ENCODE measurements at places on chromosomes 13 and 19.

DNA sequence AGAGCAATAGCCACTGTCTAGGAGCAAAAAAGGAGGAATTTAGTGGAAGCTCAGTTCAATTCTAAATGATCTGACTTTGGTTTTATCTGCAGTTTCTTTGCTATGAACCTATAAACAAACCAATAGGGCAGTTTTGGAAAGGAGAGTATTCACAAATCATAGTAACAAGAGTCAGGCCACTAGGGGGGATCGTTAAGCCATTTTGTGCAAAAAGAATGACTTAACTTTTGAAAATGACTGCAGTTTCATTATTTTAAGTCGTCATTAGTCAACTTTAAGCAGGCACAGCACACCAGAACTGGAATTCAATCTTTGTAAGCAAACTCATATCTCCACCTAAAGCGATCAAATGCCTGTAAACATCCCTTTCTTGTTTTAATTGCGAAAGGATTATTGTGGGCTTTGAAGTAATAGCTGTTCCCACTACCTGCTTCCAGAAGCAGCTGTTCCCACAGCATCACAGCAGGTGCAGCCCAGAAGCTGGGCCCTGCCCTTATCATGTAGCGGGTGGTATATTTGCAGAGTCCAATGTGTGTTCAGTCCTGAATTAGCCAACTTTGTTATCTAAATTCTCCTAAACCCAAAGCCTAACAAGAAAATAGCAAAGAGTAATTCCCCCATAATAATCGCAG is 51.5 kb downstream of the SOX21 start:
- DNase-seq = no peak

GRCh38 chr13:106234636-106235035 is 300.8 kb downstream of the EFNB2 start:
- no peak for DNase-seq

DNA sequence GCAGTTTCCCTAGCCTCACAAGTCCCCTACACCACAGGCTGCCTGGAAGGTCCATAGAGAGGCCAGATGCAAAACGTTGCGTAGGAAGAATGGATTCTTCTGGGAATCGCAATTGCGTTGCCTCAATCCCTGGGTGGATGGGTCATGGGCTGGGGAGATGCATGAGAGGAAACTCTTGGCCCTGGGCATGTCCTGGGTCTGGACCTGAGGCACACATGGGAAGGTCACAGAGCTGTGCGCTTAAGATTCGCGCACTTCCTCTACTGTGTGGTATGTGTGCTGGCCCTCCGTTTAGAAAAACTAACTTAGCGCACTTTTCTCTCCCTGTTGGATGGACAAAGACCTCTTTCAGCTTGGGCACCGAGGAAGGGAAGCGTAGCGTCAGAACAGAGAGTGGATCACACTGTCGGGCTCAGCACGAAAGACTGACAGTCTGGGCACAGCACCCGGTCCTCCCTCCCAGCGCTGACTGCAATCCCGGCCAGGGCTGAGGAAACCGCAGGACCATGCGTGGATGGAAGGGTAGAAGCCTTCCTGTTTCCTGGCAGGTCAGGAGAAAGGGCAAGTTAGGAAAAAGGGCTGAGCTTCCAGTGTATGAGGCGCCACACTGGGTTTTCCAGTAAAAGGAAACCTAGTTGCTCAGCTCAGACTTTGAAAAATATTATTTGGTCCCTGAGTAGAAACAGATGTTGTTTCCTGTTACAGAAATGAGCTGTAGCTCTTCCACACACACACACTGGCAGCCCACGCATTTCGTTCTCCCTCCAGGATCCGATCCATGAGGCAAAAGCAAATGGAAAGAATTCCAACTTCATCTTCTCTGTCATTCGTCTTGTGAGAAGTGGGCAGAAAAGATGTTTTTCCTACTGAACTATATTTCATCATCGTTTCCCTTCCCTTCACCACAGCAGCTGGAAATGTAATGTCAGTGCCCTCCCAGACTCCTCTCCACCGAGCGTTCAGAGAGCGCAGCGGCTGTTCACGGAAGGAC is 86.0 kb downstream of the ING1 start:
- no peak for DNase-seq

DNA sequence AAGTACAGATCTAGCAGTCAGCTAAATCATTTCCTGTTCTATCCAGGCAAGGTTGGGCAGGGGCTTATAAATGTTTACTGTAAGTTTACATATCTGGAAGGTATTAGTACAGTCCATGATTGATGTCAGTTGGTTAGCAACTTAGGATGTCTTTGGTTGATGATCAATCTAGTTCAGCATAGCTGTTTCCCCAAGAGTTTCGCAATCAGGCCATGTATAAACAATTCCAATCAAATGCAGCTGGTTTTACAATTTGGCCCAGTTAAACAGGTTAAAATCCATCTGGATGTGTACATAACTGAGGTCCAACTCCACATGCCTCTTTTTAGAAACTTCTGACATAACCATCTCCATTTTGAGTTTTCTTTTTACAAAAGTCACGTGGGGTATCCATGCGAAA is 6.9 kb downstream of the ZNF221 start:
- no peak for DNase-seq

DNA sequence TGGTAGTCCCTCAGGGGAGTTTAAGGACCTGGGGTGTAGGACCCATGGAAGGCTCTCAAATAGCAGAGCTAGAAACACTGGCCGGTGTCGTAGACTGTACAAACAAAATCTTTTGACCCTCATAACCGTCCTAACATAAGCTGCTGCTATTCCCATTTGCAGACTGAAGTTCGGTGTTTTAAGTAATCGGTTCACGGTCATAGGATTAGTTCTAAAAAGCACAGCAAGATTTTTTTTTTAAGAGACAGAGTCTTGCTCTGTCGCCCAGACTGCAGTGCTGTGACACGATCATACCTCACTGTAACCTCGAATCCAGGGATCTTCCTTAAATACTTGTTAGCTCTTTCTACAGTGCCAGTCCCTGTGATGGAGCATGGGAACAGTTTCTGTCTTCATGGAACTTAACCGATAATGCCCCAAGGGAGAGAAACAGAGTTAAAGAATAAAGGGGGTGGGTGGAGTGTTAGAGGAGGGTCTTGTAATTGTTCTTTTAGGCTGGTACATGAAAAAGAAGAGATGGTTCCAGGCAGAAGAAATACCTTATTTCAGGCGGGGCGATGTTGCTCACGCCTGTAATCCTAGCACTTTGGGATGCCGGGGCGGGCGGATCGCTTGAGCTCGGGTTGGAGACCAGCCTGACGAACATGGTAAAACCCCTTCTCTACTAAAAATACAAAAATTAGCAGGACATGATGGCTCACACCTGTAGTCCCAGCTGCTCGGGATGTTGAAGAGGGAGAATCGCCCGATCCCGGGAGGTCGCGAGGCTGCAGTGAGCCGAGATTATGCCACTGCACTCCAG is 475 bp upstream of the ZC3H4 start:
- no peak for DNase-seq

DNA sequence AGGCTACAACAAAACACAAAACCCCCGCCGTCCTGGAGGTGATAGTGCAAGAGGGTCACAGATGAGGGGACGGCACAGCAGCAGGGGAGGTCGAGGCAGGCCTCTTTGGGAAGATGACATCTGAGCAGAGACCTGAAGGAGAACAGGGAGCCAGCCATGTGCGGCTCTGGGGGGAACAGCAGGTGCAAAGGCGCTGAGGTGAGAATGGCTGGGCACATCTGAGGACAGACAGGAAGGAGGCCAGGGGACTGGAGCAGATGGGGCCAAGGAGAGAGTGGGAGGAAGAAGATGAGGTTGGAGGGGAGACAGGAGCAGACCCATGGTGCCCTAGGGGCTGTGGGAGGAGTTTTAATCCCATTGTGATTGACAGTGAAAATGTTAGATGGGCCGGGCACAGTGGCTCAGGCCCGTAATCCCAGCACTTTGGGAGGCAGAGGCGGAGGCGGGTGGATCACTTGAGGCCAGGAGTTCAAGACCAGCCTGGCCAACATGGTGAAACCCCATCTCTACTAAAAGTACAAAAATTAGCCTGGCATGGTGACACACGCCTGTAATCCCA is 1.8 kb upstream of the CKM start:
- no peak for DNase-seq

DNA sequence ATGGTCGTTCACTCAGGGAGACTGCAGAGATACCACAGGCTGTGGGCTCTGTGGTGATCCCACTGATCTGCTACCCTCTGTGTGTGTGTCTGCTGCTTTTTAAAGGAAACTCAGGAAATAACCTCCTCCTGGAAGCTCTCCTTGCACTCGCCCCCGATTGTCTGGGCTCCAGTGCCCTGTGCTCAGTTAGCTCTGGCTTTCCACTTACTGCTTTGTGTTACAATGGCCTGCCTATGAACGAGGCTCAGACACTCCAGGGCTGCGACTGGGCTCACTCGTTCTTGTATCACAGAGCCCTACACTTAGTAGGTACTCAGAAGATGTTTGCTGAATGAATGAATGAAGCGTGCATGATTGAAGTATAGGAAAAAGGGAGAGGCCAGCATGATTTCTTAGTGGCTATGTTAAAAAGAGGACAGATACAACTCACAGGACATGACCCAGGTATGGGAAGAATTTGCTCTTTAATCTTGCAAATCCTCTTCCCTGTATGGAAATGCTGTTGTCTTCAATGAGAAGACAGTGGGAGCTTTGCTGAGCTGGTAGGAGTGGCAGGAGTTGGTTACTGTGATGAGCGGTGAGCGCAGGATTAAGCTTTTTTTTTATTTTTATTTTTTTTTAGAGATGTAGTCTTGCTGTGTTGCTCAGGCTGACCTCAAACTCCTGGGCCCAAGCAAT is 26.4 kb downstream of the B3GLCT start:
- DNase-seq = no peak

DNA sequence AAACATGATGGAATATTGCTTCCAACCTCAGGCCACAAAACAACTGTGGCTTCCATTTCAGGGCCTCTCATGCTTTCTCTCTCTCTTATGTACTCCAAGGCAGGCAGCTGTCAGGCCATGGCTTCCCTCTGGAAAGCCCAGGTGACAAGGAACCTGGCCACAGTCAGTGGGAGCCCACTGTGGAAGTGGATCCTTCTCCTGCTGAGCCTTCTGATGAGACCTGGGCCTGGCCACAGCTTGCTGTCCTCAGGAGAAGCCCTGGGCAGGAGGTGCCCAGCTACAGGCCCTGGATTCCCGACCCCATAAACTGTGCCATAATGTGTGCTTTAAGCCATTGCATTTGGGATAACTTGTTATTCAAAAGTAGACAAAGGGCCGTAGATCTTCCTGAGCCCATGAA is 71.2 kb downstream of the SPACA7 start:
- DNase-seq = no peak

DNA sequence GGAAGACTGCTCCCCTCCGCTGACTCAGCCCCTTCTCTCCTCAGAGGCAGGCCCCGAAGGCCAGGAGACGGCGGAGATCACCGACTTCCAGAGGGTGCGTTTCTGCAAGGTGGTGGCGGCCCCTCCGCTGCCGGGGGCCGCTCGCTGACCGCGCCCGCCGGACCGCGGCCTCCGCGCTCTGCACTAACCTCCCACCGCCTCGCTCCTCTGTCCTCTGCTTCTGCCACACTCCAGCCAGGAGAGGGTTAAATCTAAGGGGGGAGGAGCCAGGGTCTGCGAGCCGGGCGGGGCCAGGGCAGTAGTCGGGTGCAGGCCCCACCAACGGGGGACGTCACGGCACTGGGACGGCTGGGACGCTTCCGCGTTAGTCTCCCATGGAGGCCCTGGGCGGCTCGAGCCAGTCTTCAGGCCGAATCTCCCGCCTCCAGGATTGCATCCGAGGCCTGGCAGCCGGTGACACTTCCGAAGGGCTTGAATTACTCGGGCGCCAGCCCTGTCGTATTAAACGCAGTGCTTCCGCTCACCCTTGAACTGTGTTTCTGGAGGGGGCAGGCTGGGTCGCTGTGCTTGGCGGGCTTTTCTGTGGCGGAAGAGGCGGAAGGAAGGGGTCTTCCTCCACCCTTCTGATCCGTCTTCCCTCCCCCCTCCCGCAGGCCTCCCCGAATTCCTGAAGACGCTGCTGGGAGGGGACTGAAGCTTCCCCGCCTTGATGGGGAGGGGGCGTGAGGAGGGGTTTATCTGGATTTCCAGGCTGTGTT is 1.2 kb upstream of the INAFM1 start:
- no peak for DNase-seq

GRCh38 chr13:23801141-23801540 is 88.1 kb downstream of the MIPEP start:
- no peak for DNase-seq
